Progenitor cell of endocrine pancreas (in vitro differentiated cells): ENCODE measurements at places on chromosomes 1 and 21. TPM values are rescaled to one million over a fixed set of nuclear protein-coding genes. Genes with fewer than 3 reads are reported as not detected.

DNA sequence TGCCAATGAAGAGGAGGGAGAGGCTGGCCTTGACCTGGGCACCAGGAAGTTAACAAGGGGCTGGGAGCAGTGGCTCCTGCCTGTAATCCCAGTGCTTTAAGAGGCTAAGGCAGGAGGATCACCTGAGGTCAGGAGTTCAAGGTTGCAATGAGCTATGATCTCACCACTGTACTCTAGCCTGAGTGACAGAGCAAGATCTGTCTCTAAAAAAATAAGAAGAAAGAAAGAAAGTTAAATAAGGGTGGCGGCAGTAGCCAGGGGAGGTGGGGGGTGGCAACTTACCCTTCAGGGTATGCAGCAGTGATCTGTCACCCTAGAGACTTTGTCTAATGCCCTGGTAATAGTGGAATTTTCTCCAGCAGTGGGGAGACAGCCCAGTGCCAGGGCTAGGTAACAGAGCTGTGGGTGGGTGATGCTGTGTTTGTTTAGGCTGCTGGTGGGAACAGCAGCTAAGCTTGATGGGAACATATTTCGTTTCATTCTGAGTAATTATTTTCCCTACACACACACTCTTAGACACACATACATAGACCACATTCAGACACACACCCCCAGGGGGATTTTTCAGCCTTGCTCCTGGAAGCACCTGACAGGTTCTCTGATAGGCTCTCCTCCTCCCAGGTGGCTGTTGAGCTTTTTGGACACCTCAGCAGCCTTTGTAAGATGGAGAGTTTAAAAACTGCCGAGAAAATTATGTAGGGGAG, 11.3 kb upstream of the SYT6 start:
- no peak for DNase-seq
- no peak overlapping the region for H3K4me3 ChIP-seq
- H3K27me3 ChIP-seq, result peaks cover 51% of the 10 kb centered on the region
- H3K36me3 ChIP-seq, result no peaks in the 10 kb centered on the region
- no peaks in the 10 kb centered on the region for H3K4me1 ChIP-seq
- H3K27ac ChIP-seq, result no peak overlapping the region

- peaks cover 5% of the 10 kb centered on the region for H3K27me3 ChIP-seq
- peak overlapping the region; percentile 82 for H3K4me3 ChIP-seq
- no peak for DNase-seq
- H3K27ac ChIP-seq, result peak overlapping the region; percentile 95
- H3K36me3 ChIP-seq, result no peaks in the 10 kb centered on the region
Measured at GRCh38 chr1:89523572-89524368, 859 bp upstream of the LRRC8B start.

GRCh38 chr1:89728381-89728780, 92.5 kb upstream of the LRRC8D start:
- H3K4me3 ChIP-seq, result no peak overlapping the region
- H3K27me3 ChIP-seq, result no peaks in the 10 kb centered on the region
- H3K36me3 ChIP-seq, result no peaks in the 10 kb centered on the region

GRCh38 chr21:14616380-14617039, 70.4 kb upstream of the SAMSN1 start:
- no peak overlapping the region for H3K27ac ChIP-seq
- peaks cover 2% of the 10 kb centered on the region for H3K4me1 ChIP-seq

- no peak for DNase-seq
- H3K4me1 ChIP-seq, result peaks cover 9% of the 10 kb centered on the region
- no peaks in the 10 kb centered on the region for H3K27me3 ChIP-seq
- no peak overlapping the region for H3K27ac ChIP-seq
- H3K36me3 ChIP-seq, result no peaks in the 10 kb centered on the region
- no peak overlapping the region for H3K4me3 ChIP-seq
Measured at GRCh38 chr1:230232371-230232771, 165.3 kb downstream of the GALNT2 start.

DNA sequence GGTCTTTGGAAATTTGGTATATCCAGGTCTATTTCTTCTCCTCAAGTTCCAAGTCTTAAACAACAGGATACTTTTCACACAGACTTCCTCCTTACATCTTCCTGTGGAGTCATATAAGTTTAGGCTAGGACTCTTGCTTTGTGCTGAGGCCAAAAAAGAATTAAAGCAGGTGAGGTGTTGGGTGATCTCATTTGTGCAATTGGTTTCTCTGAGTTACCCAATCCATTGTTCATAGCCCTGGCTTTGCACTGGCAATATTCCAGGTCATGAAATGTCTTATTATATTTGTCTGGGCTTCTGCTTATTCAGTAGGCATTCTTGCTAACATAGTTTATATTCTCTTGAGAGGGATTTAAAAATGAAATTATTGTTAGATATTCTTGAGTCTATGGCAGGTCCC, 14.1 kb upstream of the KIAA0040 start:
- H3K4me1 ChIP-seq, result no peaks in the 10 kb centered on the region
- no peak for DNase-seq
- no peak overlapping the region for H3K4me3 ChIP-seq
- no peak overlapping the region for H3K27ac ChIP-seq
- no peaks in the 10 kb centered on the region for H3K36me3 ChIP-seq

GRCh38 chr1:61742620-61743430, 545 bp downstream of the PATJ start:
- H3K27me3 ChIP-seq, result no peaks in the 10 kb centered on the region
- peak overlapping the region; percentile 96 for H3K27ac ChIP-seq
- DNase-seq, result peak; percentile 30
- peaks cover 9% of the 10 kb centered on the region for H3K36me3 ChIP-seq

- DNase-seq, result no peak
- no peak overlapping the region for H3K4me3 ChIP-seq
- no peak overlapping the region for H3K27ac ChIP-seq
- no peaks in the 10 kb centered on the region for H3K4me1 ChIP-seq
- peaks cover 3% of the 10 kb centered on the region for H3K27me3 ChIP-seq
- H3K36me3 ChIP-seq, result no peaks in the 10 kb centered on the region
Measured at GRCh38 chr21:35420656-35421055, 371.6 kb upstream of the RUNX1 start.

DNA sequence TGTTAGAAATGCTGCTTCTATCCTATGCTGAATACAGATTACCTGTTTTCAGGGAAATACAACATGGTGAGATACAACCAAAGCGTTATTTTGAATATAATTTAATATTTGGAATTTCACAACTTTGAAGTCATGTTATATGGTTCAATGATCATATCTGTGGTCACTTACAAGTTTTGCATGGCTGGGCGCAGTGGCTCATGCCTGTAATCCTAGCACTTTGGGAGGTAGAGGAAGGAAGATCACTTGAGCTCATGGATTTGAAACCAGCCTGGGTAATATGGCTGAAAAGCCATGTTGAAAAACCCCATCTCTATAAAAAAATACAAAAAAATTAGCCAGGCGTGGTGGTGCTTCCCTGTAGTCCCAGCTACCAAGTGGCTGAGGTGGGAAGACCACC, 57.9 kb downstream of the DOP1B start:
- H3K27ac ChIP-seq, result no peak overlapping the region
- H3K4me3 ChIP-seq, result no peak overlapping the region
- no peaks in the 10 kb centered on the region for H3K27me3 ChIP-seq
- no peak for DNase-seq

- H3K4me1 ChIP-seq, result peaks cover 6% of the 10 kb centered on the region
- peaks cover 1% of the 10 kb centered on the region for H3K36me3 ChIP-seq
- H3K27me3 ChIP-seq, result peaks cover 10% of the 10 kb centered on the region
Measured at GRCh38 chr1:245687636-245688535, 533.1 kb downstream of the KIF26B start.

GRCh38 chr1:157114183-157115121, 14.8 kb upstream of the ETV3L start:
- no peak overlapping the region for H3K4me3 ChIP-seq
- H3K27ac ChIP-seq, result peak overlapping the region; percentile 56
- H3K36me3 ChIP-seq, result no peaks in the 10 kb centered on the region
- H3K4me1 ChIP-seq, result peaks cover 55% of the 10 kb centered on the region
- H3K27me3 ChIP-seq, result peaks cover 28% of the 10 kb centered on the region

GRCh38 chr1:119815361-119815760, 4.1 kb upstream of the REG4 start:
- no peaks in the 10 kb centered on the region for H3K36me3 ChIP-seq
- H3K27ac ChIP-seq, result no peak overlapping the region
- peaks cover 32% of the 10 kb centered on the region for H3K4me1 ChIP-seq
- H3K27me3 ChIP-seq, result no peaks in the 10 kb centered on the region
- DNase-seq, result no peak

GRCh38 chr1:189708674-189709073, 769.0 kb downstream of the BRINP3 start:
- H3K4me3 ChIP-seq, result no peak overlapping the region
- no peaks in the 10 kb centered on the region for H3K4me1 ChIP-seq
- DNase-seq, result no peak
- H3K27me3 ChIP-seq, result no peaks in the 10 kb centered on the region

- peaks cover 12% of the 10 kb centered on the region for H3K36me3 ChIP-seq
- H3K4me1 ChIP-seq, result peaks cover 8% of the 10 kb centered on the region
- H3K27ac ChIP-seq, result no peak overlapping the region
- no peak overlapping the region for H3K4me3 ChIP-seq
- H3K27me3 ChIP-seq, result no peaks in the 10 kb centered on the region
Measured at GRCh38 chr1:27284425-27285273, 37.3 kb upstream of the TMEM222 start.

GRCh38 chr1:229380536-229381160, 37.8 kb upstream of the CCSAP start:
- no peak for DNase-seq
- H3K27me3 ChIP-seq, result peaks cover 24% of the 10 kb centered on the region
- H3K4me3 ChIP-seq, result no peak overlapping the region
- H3K4me1 ChIP-seq, result peaks cover 4% of the 10 kb centered on the region
- H3K27ac ChIP-seq, result no peak overlapping the region

- peaks cover 32% of the 10 kb centered on the region for H3K4me1 ChIP-seq
- no peaks in the 10 kb centered on the region for H3K36me3 ChIP-seq
- H3K27ac ChIP-seq, result peak overlapping the region; percentile 95
- no peaks in the 10 kb centered on the region for H3K27me3 ChIP-seq
- DNase-seq, result no peak
Measured at GRCh38 chr1:59393211-59394180, 96.6 kb downstream of the FGGY start.

- no peaks in the 10 kb centered on the region for H3K36me3 ChIP-seq
- no peak overlapping the region for H3K27ac ChIP-seq
- H3K27me3 ChIP-seq, result peaks cover 17% of the 10 kb centered on the region
- H3K4me1 ChIP-seq, result no peaks in the 10 kb centered on the region
- no peak for DNase-seq
Measured at GRCh38 chr21:42189860-42190485, 29.0 kb upstream of the ABCG1 start.

DNA sequence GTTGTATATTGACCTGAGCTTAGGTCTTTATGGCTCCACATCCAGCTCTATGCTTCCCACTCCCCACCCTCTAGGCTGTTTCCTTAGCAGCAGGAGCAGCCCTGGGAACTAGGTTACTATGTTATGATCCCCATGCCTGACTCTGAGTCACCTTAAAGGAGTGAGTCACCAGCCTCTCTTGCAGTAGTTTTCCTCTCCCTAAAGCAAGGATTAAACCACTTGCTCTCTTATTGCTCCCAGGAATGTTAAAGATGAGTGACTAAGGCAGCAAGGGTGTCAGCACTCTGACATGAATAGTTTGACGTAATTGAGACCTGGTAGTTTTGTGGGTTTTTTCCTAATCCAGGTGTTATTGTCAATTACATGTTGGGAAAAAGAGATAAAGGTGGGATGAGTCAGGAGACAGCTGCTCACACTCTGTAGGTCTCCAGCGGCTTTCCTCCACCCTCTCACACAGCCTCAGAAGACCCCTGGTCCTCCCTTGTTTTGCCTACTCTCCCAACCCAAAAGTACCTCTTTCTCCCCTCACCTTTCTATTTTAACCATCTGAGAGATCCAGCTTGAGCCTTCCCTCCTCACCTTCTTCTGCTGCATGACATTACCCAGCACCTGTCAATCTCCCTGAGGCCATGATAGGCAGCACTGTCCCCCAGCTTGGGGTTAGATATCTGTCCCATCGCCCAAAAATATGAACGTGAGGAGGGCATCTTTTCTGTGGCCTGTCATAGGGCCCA, 369.1 kb upstream of the VAMP3 start:
- peak overlapping the region; percentile 71 for H3K27ac ChIP-seq
- H3K27me3 ChIP-seq, result no peaks in the 10 kb centered on the region
- H3K36me3 ChIP-seq, result no peaks in the 10 kb centered on the region
- DNase-seq, result peak; percentile 5
- H3K4me1 ChIP-seq, result no peaks in the 10 kb centered on the region

- peak; percentile 66 for DNase-seq
- peak within 1 kb of the TSS; percentile 39 for H3K27ac ChIP-seq
- no peaks in the 10 kb centered on the region for H3K36me3 ChIP-seq
Measured at GRCh38 chr1:241356519-241357365, at the start of gene RGS7. Gene RGS7 (minus strand): TSS chr1:241357205.

DNA sequence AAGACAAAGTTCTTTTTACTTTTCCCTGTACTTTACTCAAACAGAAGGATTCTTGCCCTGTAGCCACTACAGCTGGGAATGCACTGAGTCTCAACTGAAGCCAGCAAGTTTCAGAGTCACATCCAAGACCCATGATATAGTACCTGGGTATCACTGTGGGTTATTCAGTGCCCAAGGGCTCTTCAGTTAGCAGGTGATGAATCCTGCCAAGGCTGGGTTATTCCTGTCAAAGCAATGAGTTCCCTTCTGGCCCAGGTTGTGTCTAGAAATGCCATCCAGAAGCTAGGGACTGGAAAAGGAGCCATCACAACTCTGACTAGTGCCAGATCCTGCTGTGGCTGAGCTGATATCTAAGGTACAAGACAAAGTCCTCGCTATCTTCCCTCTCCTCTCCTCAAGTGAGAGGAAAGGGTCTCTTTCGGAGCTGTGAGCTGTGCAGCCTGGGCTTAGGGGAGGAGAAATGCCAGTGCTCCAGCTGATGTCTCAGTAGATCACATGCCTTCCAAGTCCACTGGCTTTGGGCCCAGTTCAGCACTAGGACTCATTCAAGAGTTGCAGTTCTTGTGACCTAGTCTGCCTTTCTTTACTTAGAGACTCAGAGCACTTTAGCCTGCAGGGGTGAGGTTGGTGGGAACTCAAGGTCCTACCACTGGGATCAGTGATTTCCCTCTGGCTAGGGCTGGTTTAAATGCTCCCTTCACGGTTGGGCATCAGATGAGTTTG, 369.4 kb downstream of the TBX15 start:
- no peaks in the 10 kb centered on the region for H3K4me1 ChIP-seq
- no peak for DNase-seq
- no peaks in the 10 kb centered on the region for H3K27me3 ChIP-seq

The PLPPR5 gene
- total RNA-seq, result 0.55 and 0.77 TPM in 2 replicates

The FYB2 gene
- total RNA-seq, result 7.6 and 9.6 TPM in 2 replicates

The SLC9A1 gene
- total RNA-seq, result 19.6 and 23.3 TPM in 2 replicates

The ACOT11 gene
- total RNA-seq, result 1.7 and 2.2 TPM in 2 replicates

The NOS1AP gene
- total RNA-seq, result 5.6 and 6.0 TPM in 2 replicates

The ACBD6 gene
- 54.2 and 60.8 TPM in 2 replicates for total RNA-seq

The LYPD8 gene
- not detected in 2 replicates for total RNA-seq

The PRPF38B gene
- total RNA-seq, result 54.7 and 59.1 TPM in 2 replicates

The NR1I3 gene
- total RNA-seq, result not detected in 2 replicates
